ENCODE measurements at places on chromosomes 6 and 20.
A peak's percentile ranks its signal among the peaks of the same experiment; 100 is the strongest.

DNA sequence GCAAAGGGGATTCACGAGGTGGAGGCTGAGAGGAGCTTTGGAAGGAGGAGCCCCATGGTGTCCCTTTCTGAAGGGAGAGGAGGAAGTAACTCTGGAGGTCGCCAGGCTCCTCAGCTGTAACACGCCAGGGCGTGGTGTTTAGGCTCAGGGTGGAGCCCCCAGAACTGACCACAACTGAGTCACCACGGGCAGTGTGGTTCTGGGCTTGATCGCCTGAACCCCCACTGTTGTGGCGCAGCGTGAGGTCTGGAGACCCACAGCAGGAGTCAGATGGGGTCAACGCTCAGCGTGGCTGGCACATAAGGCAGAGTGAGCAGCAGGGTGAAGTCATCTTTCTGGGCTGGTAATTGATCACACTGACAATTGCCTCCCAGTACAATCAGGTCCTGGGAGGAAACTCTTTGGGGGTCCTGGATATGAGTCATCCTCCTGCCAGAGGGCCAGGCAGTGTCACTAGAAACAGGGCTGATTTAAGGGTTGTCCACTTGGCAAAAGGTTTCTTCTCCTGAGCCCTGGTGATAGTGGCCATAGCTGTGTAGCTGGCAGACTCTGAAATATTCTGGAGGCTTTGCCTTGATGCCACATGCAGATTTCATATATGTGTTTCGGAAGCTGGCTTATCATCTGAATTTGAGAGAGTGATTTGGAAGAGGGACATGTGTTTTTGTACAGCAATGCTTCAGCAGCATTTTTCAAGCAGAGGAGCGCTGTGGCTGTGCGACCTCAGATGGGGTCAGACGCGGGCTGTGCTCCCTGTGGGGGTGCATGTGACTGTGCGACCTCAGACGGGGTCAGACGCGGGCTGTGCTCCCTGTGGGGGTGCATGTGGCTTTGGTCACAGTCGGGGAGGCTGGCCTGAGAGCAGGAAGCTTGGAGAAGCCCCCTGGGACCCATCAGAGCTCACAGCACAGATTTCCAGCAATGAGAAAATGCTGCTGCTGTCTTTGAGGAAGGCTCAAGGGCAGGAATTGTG lies 50.0 kb downstream of the SYNJ2 start:
- no peak for DNase-seq

DNA sequence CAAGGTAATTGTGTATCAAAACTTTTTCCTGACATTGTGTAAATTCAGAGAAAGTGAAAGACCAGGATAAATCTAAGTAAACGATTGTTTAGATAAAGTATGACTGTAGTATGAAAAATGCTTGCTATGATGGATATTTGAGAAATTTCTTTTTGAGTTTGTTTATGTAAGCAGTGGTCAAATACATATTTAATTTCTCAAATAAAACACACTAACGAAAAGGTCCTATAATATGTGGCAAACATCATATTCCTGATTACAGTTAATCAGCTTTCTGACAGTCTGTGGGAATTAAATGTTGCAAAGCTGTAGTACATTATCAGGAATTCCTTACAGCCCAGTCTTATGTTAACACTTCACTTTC lies 636.9 kb downstream of the MMUT start:
- DNase-seq = no peak

GRCh38 chr20:56630086-56630493 lies 984 bp downstream of the TFAP2C start:
- DNase-seq = peak; percentile 90

DNA sequence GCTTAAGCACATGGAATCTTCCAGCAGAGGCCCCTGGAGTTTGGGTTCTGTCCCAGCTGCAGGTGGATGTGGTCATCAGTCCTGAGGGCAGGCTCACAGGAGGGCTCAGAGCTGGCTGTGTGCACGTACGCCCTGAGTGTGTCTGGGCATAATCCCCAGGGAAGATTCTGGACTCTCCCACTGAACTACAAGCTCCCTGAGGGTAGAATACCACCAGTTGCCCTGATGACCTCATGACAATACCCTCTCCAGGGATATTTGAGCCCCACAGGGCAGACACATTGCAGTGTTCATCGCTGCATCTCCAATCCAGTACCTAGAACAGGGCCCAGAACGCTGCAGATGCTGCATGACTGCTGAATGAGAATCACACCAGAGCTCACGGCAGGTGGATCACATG lies 92.5 kb downstream of the BMP7 start:
- no peak for DNase-seq

DNA sequence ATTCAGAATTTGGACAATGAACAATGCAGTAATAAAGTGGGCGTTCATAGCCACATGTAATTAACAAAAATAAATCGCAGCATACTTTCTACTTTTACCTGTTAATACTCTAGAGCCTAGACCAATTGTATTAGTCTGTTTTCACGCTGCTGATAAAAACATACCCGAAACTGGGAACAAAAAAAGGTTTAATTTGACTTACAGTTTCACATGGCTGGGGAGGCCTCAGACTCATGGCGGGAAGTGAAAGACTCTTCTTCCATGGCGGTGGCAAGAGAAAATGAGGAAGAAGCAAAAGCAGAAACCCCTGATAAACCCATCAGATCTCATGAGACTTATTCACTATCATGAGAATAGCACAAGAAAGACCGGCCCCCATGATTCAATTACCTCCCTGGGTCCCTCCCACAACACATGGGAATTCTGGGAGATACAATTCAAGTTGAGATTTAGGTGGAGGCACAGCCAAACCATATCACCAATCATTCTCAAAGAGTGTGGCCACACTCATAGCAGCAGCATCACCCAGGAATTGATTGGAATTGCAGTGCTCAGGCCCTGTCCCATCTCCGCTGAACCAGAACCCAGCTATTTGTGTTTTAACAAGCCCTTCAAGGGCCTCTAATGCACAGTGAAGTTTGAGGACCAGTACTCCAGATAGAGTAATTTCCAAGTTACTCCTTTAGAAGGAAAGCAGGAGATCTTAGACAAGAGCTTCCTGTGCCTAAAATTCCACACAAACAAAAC lies 650.0 kb downstream of the KIF16B start:
- DNase-seq = no peak

GRCh38 chr6:40961831-40962230 lies 77.2 kb downstream of the UNC5CL start:
- DNase-seq = no peak

DNA sequence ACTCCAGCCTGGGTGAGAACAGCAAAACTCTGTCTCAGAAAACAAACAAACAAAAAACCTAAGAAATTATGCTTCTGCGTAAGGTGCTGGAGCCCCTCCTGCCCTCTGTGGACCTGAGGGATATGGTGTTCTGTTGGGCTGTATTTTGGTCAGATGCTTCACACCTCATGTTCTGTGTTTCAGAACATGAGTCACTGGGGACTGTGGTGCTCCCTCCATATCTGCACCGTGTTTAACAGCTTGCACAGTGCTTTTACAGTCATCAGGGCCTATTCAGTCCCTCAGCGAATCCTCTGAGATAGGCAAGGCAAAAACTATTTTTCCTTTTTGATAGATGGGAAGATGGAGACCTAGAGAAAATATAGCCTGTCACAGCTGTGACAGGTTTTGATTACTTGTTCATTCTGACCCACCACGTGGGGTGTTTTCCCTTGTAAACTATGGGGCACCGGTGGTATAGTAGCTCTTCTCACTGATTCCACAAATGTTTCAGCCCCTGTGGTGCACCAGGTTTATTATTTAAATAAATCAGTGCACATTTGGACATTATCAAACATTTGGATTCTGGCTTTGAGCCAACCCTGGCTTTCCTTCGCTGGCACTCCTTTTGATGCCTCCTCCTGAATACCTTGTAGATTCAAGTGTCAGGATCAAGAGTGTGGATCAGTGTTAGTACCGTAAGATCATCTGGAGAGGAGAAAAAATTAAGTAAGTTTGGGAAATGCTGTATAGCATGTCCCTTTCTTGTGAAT lies 9.6 kb downstream of the TTPAL start:
- DNase-seq = no peak

GRCh38 chr6:148309301-148309700 lies 33.3 kb upstream of the SASH1 start:
- no peak for DNase-seq

DNA sequence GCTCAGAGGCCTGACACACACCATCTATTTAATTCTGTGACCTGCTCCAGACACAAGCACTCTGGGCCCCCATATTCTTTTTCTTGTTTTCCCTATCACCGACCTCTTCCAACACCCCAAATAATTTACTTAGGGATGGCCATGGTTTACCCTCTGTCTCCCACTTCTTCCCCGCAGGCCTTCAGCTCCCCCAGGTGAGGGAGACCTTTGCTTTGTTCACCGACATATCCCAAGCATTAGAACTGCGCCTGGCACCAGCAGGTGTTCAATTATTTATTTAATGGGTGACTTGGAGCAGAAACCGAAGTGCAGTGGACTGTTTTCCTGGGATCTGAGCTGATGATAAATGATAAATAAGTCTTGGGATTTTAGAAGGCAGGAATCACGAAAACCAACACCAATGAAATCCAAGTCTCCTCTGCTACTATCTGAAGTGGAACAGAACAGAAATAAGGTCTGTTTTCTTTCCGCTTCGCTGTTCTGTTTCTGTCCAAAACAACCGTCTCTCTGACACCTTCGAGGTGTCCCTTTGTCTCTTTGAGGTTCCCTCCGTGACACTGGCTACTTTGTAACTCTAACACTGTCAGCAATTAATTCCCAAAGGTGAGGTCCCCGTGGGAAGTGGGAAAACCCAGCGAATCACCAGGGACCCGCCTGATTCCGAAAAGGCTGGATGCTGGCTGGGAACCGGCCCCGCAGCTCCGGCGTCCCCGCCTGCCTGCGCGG lies 1.1 kb upstream of the RIN2 start:
- peak; percentile 24 for DNase-seq

DNA sequence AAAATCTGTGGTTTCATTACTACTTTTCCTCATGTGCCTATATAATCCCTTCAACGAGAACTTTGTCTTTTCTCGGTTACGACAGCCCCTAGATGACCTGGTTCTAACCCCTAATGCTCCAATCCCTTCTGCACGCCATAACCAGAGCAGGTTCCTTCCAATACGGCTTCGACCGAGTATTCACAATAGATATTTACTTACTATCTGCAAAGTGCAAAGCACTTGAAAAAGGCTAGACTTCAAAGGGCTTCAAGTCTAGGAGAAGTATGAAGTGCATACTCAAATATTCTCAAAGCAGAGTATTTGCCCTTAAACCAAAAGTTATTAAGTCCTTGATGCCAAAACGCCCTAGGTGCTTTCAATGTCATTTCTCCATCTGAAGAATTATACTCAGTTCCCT lies 63.4 kb upstream of the NHSL1 start:
- no peak for DNase-seq

DNA sequence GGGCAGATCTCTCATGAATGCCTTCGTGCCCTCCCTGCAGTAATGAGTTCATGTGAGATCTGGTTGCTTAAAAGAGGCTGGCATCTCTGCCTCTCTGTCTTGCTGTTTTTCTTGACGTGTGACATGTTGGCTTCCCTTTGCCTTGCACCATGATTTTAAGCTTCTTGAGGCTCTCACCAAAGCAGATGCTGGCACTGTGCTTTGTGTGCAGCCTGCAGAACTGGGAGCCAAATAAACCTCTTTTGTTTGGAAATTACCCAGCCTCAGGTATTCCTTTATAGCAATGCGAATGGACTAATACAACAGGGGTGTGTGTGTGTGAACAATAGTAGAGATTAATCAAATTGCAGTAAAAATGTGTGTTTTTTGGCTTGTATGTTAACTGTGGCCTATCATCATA lies 8.1 kb downstream of the AKAP7 start:
- no peak for DNase-seq

DNA sequence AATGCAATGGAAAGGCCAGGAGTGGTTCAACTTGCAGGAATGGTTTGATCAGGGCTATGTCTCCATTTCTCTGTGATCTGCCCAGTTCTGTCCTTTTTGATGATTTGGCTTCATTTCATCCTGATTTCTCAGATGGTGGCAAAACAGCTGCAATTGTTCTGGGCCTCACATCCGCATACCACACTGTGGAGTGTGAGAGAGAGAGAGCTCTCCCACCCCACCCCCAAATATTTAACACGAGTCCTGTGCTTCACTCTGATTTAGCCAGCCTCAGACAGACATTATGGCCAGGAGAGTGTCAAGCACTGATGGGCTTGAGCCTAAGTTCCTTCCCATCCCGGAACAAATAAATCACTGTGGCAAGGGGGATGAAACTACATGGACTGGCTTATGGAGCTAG lies 284.6 kb downstream of the CDC5L start:
- no peak for DNase-seq

GRCh38 chr20:31542201-31542842 lies 28.1 kb downstream of the HM13 start:
- no peak for DNase-seq

DNA sequence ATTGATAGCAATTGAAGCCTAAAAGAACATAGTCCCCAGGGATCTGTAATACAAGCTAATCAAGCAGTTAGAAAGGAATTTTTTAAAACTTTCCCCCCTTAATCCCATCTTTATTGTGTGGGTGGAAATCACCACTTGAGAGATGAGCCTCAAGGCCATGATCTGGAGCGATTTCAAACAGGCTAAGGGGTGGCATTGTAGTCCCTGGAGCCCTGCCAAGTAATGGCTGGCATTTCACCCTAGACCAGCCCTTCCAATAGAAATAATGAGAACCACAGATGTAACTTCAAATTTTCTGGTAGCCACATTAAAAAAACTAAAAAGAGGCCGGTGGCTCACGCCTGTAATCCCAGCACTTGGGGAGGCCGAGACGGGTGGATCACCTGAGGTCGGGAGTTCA lies 46.9 kb downstream of the PRDM1 start:
- no peak for DNase-seq

DNA sequence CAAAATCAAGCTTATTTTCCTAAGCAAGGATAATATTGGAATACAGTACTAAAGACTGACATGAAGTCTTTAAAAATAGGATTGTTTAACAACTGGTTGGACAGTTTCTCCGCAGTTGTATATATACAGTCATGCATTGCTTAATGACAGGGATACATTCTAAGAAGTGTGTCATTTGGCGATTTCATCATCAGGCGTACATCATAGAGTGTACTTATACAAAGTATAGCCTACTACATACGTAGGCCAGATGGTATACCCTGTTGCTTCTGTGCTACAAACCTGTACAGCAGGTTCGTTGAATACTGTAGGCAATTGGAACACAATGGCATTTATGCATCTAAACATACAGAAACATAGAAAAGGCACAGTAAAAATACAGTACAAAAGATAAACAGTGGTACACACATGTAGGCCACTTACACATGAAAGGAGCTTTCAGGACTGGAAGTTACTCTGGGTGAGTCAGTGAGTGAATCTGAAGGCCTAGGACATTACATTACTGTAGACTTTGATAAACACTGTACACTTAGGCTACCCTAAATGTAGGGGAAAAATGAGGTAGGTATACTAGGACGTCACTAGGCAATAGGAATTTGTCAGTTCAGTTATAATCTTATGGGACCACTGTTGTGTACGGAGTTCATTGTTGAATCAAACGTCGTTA lies 20.1 kb downstream of the HECA start:
- DNase-seq = no peak

DNA sequence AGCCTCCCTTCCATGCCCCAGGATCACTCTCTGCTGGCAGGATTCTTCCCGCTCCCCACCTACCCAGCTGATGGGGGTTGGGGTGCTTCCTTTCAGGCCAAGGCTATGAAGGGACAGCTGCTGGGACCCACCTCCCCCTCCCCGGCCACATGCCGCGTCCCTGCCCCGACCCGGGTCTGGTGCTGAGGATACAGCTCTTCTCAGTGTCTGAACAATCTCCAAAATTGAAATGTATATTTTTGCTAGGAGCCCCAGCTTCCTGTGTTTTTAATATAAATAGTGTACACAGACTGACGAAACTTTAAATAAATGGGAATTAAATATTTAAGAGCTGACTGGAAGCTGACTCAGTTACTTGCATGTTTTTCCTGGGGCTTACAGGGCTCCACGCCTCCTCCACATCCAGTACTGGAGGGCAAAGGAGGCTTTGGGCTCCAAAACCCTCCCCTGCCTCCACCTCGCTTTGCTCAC lies 24.3 kb upstream of the FANCE start:
- no peak for DNase-seq

Measured in ecto neural progenitor cell (in vitro differentiated cells).